ENCODE measurements at places on chromosomes 6 and 20.
A peak's percentile ranks its signal among the peaks of the same experiment; 100 is the strongest.

- no peak for DNase-seq
These were observed 554.0 kb upstream of the NOX3 start for GRCh38 chr6:156009656-156010055.

DNA sequence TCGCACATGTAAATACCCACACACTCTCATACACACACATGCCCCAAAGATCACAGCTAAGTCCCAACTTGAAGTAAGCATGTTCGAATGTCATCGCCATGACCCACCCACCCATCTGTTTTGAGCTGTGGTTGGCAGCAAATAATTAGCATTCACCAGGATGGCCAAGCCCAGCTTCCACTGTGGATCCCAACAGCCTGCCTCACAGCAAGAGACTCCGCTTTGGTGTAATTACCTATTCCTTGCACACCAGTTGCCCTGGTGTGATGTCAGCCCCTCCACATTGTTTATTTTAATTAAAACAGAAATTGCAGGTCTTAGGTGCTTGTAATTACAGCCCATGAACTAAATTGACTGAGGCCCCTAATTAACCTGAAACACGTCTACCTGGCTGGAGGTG lies 81.1 kb downstream of the MAFB start:
- no peak for DNase-seq

DNA sequence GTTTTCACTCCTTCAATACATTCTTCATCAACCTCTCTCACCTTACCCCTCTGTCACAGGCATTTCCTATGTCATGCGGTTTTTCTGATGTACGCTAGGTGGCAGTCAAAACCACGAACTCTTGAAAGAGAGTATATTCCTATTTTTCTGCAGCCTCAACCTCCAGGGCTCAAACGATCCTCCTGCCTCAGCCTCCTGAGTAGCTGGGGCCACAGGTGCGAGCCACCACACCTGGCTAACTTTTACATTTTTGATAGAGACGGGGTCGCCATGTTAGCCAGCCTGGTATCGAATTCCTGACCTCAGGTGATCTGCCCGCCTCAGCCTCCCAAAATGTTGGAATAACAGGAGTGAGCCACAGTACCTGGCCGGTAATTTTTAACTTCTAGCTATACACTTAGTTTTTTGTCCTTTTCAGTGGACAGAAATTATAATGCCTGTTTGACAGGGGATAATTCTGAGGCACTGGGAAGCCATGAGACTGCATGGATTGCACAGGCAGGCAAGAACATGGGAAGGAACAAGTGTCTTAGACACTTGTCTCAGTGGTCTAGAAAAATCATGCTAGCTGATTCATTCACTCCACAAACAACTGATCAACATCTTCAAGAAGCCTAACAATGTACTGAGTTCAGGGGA lies 22.5 kb upstream of the HFE start:
- DNase-seq, result peak; percentile 69

GRCh38 chr20:17281478-17281877 lies 54.6 kb downstream of the PCSK2 start:
- peak; percentile 13 for DNase-seq

GRCh38 chr6:80566361-80566760 lies 459.9 kb downstream of the BCKDHB start:
- no peak for DNase-seq

GRCh38 chr20:22496817-22497216 lies 87.6 kb downstream of the FOXA2 start:
- DNase-seq, result no peak

GRCh38 chr6:131167773-131168172 lies 32.5 kb downstream of the AKAP7 start:
- peak; percentile 14 for DNase-seq

DNA sequence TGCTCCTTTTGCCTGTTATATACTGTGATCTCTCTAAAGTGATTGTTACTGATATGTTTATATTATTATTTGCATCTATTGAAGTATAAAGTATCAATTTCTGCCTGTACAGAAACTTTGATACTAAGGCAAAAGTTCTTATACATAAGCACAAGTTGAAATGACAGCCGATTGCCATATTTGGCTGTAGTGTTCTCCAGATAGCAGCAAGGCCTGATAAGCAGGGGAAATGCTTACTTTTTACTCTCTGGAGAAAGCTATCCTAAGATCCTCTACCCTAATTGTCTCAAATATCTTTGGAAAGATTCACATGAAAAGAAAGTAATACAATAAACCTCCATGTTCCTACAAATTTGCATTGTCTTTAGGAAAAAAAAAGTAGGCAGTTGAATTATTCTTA lies 31.4 kb downstream of the SENP6 start:
- no peak for DNase-seq

- no peak for DNase-seq
These were observed 11.0 kb upstream of the SNRPC start for GRCh38 chr6:34746104-34746846.

DNA sequence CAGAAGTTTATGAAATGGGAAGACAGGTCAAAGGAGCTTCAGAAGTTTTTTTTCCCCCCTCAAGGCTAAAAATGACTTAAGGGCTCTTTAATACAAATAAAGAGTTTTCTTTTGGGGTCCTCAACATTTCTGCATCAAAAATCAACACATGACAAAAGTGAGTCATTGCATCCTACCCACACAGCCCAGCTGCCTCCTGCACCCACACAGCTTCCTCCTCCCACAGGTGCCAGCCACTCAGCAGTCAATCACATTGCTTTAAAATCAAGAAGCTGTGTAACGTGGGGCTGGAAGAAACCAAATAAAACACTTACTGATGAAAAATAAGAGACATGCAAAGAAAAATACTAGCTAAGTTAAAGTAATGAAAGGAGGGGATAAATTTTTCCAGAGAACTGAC lies 68.5 kb downstream of the MAP3K5 start:
- peak; percentile 64 for DNase-seq

- DNase-seq, result no peak
These were observed 121.4 kb downstream of the TBXT start for GRCh38 chr6:166046226-166046625.

GRCh38 chr6:135067911-135068310 lies 13.3 kb upstream of the HBS1L start:
- no peak for DNase-seq

DNA sequence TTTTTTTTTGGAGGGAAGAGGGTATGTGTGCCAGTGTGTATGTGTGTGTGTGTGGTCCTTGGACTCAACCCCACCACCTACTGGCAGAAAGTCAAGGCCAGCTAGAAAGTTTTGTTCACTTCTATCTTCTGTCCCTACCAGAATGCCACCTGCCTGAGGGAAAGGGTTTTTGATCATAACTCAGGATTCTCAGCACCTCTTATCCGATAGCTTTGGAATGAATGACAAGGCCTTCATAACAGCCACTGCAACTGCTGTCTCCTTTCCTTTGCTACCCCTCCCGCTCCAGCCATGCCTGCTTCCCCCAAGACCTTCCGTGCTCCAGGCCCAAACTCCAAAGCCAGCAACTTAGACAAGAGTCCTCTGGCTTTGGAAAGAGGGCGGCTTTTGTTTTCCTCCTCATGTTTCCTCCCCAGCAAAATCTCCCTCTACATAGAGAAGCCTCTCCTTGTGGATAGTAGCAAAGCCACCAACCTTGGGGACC lies 18.7 kb downstream of the BTN3A1 start:
- peak; percentile 65 for DNase-seq

Data from KBM-7 (cell line).